ENCODE measurements at places on chromosomes 4 and X.

- DNase-seq = no peak
Observed at GRCh38 chr4:130760246-130760645, 1664.3 kb downstream of the C4orf33 start.

GRCh38 chr4:1538941-1539772 is 132.9 kb upstream of the NKX1-1 start:
- no peak for DNase-seq

GRCh38 chrX:131305926-131306325 is 16.8 kb upstream of the IGSF1 start:
- DNase-seq = no peak

DNA sequence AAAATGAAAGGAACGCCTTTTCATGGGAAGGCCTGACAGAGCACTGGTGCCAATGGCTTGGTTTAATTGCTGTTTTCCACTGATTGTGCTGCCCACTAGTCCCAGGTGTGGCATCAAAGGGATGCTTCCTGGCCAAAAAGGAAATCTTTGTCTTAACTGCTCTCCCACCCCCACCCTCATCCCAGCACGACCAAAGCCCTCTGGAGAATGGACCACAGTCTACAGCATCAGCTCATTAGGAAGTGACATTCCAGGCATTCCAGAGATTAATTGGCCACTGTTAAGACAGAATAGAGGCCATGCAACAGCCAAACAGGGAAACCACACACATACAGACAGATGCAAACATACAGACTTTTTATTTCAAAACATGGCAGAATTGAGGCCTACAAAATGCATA is 143.2 kb downstream of the LHFPL1 start:
- DNase-seq = no peak

DNA sequence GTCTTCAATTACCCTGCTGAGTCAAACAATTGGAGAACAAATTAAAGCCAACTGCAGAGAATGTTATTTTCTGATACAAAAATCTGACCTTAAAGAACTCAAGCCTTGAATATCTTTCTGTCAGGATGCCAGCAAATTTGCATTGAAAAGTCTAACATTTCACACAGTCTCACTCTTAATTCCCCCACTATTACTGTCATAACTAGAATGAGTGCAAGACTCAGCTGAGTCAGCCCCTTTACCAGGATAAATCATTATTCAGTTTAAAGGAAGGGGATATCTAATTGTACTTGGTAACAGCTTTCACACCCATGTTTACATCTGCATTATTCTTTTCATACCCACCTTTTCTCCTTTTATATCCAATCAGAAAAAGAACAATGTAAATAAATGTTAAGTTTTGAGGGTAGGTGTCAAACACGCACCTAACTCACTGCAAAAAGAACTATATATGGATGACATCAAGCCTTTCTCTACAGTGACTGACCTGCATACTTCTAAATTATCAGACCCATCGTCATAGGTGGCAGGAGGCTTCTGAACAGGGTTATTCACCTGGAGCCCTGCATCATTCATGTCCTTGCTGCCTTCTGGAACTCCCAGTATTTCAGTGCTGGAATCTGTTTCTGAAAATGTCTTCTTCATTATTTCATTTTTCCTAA is 117.4 kb downstream of the TMA16 start:
- no peak for DNase-seq

DNA sequence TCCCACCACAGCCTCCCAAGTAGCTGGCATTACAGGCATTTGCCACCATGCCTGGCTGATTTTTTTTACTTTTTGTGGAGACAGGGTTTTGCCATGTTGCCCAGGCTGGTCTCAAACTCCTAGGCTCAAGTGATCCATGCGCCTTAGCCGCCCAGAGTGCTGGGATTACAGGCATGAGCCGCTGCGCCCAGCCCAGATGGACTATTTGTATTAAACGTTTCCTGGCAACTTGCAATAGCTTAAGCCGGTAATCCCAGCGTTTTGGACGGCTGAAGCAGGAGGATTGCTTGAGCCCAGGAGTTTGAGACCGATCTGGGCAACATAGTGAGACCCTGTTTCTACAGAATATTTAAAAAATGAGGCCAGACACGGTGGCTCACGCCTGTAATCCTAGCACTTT is 18.4 kb downstream of the UBE2K start:
- peak; percentile 22 for DNase-seq

GRCh38 chrX:23952391-23952790 is 44.6 kb downstream of the CXorf58 start:
- no peak for DNase-seq

DNA sequence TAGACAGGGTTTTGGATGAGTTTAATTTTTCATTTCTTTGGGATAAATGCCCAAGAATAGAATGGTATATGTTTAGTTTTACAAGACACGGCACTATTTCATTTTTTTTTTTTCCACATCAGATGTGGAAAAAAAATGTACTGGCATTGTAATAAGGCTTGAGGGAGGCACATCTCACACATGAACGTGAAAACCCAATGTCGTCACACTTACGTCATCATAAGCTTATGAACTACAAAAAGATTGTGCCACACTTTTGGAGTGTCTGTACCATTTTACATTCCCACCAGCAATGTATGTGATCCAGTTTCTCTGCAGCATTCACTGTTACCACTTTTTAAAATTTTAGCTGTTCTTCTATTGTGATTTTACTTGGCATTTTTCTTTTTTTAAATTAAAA is 74.2 kb downstream of the TAF1 start:
- no peak for DNase-seq

DNA sequence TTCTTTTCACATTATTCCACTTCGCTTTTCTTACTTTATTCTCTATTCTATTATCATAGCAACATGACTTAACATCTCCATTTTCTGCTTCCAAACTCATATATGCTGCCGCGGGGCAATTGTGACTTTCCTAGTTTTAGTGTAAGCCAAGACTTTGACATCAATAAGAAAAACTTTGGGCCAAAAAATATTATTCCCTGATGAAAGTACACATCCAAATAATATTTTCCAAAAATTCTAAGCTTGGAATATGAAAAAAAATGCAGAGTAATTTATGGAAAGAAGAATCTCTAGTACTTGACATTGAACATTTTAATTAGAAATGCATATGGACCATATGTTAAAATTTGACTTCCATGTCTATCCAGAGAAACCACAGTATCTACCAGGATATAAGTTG is 995.1 kb upstream of the INTU start:
- no peak for DNase-seq

- DNase-seq = no peak
Observed at GRCh38 chr4:104763554-104764222, 269.0 kb upstream of the CXXC4 start.

DNA sequence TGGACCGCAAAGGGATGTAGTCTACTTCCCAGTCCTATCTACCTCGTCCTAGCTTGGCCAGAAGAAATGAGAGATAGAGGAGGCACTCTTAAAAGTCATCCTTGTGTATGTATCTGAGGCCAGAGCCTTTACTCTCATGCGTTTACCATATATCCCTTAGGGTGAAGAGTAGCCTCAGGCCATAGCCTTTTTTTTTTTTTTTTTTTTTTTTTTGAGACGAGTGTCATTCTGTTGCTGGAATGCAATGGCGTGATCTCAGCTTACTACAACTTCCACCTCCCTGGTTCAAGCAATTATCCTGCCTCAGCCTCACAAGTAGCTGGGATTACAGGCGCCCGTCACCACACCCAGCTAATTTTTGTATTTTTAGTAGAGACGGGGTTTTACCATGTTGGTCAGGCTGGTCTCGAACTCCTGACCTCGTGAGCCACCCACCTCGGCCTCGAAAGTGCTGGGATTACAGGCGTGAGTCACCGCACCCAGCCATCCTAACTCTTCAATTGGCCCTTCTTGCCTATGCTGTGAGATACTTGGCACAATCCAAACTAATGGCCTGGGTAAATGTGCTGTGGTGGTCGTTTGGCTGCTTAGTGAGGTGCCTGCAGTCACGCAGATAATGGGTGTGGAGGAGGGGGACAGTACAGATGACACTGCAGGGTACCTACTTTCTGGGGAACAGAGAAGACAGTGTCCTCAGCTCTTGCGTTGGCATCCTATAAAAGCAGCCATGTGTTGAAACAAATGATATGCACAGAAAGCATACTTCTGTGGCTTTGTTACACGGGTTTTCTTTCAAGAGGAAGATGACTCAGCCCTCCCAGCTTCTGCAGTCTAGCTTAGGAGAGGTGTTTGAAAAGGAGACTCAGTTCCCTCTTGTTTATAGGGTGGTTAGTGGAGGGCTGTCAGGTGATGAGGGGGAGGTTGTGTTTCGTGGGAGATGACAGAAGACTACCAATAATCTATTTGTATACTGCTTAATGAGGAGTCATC is 10.4 kb upstream of the DGAT2L6 start:
- DNase-seq = no peak

GRCh38 chr4:147780137-147780777 is 48.4 kb downstream of the ARHGAP10 start:
- DNase-seq = no peak

GRCh38 chrX:42720209-42720608 is 57.8 kb downstream of the PPP1R2C start:
- DNase-seq = no peak

GRCh38 chr4:180664766-180665368 is 1578.3 kb upstream of the TENM3 start:
- DNase-seq = peak; percentile 54

GRCh38 chr4:74104145-74104544 is 5.2 kb upstream of the CXCL2 start:
- DNase-seq = peak; percentile 86

DNA sequence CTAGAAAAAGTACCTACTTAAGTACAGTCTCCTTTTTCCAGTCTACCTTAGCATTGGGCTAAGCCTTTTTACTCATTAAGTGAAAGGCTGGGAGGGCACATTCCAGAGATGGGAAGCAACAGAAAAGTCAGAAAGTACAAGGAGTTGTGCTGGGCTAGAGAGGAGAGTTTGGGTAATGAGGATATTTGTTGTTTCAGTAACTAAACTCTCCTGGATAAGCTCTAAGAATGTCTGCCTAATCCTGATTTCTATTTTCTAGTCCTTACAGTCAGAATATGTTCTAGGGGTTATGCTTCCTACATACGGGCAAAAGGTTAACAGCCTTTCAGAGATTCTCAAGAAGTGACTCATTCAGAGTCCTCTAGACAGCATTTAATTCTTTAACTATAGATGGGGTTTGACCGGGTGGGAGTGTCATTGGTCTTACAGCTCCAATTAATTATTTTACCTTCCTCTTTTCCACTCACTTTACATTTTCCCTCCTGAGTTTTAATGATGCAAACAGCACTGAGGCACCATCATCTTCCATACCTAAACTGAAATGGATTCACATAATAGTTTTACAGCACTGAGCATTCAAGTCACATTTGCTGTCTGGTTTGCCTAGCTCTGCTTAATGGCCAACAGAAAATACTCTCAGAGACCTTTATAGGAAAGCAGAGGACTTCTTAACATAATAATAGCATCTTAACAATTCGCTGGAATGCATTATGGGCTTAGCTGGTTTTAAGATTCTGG is 42.9 kb downstream of the USP26 start:
- DNase-seq = no peak

DNA sequence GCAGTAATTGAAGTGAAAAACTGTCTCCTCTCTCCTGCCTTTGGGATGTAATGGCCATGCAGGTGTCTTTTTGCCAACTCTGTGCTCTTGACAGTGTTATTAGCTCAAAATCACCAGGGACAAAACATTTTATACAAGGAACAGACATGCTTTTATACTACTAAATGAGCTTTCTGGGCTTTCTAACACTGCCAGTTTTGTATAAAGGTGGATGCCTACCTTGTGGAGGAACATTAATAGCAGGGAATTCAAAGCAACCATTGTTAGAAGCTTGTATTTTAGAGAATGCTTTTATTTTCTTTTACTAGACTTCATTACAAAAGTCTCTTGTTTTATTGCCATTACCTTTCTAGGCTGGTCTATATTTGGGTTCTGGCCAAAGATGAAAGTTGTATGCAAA is 54.7 kb upstream of the ARSJ start:
- DNase-seq = no peak

- DNase-seq = no peak
Observed at GRCh38 chr4:174255786-174256185, 27.7 kb downstream of the FBXO8 start.

- no peak for DNase-seq
Observed at GRCh38 chrX:153662266-153662665, 11.3 kb downstream of the PNCK start.

GRCh38 chr4:142954415-142954814 is 108.3 kb upstream of the INPP4B start:
- no peak for DNase-seq

DNA sequence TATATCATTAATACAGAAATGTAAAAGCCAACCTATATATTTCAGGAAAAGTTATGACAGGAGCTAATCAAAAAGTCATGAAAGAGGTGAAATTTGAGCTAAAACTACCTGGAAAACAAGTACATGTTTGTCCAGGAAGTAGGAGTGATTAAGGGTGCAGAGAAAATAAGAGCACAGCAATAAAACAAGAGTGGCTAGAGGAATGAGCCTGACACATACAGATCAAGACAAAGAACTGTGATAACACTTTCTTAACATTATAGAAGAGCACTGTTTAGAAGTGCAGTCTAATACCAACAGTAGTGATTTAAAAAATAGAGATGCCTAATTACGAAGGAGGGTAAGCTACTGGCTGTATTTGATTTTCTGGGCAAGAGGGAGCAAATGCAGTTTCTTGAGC is 125.1 kb downstream of the WDFY3 start:
- no peak for DNase-seq

GRCh38 chrX:130896802-130897501 is 6.1 kb downstream of the ENOX2 start:
- no peak for DNase-seq

DNA sequence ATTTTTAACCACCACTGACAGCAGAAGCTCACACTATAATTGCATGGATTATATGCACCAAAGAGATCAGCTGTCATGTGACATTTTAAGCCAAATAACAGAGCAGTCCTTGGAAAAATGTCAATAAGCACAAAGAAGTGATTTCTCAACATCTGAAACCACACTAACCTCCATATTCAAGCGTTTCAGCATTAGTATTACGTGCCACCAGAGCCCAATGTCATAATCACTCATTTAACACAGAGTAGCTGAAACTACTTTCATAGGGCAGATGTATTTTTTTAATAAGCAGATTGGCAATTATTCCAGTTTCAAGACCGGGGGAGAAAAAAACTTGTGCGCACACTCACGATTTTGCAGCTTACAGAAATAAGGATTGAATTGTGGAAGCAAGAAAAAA is 76.6 kb downstream of the SH3KBP1 start:
- no peak for DNase-seq
